ENCODE measurements at places on chromosomes 16 and 17.

DNA sequence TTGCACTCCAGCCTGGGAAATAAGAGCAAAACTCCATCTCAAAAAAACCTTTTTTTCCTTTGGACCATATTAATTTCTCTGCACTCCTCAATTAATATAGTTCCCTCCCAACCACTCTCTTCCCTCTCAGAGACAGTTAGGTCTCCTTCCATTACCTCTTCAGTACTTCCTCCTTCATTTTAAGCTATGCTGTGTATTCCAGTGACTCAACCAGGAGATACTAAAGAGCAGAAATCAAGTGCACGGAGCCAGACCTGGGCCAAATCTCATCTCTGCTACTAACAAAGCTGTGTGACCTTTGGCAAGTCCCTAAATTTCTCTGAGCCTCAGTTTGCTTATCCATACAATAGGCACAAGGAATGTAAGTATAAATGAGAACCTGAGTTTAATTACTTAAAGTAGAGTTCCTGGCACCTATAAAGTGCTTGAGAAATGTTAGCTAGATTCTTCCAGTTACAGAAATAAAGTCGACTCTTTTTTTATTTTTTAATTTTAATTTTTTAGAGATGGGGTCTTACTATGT lies 8.5 kb downstream of the PECAM1 start:
- DNase-seq = no peak

DNA sequence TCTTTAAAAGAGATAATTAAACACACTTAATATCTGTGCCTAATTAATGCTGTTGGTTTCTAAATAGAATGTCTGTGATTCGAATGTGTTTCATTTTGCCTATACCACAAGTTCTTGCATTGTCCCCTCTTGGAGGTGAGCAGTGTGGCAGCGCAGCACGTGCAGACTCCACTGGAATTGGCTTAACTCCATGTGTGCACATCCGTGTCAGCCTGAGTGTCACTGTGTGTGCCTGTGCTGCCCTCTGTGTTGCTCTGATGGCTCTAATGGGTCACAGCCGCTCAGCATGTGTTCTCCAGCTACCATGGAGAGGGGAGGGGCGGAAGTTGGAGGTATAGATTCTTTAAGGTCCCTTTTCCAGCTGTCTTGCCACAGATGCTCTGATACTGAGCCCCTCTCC lies 226.6 kb downstream of the SPECC1 start:
- DNase-seq = no peak

DNA sequence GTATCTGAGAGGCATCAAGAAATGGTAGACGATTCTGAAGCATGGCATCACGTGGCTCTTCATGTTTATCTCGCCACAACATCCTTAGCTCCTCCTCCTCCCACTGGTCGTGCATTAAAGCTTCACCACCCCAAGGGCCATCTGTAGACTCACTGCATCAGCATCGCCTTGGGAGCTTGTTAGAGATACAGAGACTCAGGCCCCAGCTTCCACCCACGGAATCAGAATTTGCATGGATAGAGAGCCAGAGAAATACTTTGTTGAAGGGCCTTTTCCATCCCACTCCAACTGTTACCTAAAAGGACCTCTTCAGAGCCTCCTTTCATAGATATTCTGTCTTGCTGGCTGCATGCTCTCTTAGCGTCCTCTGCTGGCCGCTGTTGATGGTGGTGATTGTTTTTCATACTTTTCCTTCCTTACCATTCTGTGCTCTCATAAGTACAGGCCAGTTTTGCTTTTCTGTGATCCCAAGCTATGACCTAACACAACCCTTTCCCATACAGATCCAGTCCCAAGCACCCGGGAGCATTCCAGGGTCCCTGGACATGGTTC lies 1049.4 kb upstream of the EEF2KMT start:
- no peak for DNase-seq

GRCh38 chr17:77212081-77212832 lies 71.5 kb downstream of the SEC14L1 start:
- no peak for DNase-seq

DNA sequence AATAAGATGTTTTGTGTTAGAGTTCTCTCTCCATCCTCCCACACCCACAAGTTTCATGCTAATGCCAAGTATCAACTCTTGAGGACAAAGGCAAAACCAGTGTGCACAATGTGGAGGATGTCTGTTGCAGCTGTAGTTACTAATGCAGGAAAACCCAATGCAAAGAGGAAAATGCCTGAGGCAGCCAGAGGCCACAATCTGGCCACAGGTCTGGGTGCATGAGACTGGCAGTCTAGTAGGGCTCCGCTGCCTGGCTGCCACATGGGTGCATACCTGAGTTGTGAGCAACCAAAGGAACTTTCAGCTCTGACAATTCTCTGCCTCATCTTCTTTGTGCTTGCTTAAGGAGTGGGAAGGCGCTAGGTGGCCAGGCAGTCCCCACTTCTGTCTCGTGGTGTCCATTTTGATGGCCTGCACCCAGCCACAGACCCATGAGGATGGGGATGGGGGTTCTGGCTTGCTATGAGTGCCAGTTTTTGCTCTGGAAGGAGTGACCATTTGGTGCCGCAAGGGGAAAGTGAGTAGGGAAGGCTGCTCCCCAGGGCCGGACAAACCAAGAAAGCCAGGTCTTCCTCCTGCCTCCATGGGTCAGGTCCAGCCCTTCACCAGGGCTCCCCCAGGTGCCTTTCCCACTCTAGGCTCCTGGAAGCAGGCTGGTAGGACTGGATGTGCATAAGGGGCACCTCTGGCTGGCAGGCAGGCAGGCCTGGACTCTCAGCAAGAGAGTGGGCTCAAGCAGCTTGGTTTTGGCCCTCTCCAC lies 4.2 kb upstream of the GFOD2 start:
- DNase-seq = no peak

- no peak for DNase-seq
Measured at GRCh38 chr16:84358601-84359295, 9.6 kb upstream of the ATP2C2 start.

- DNase-seq = peak; percentile 28
Measured at GRCh38 chr17:33779234-33779591, 475.9 kb upstream of the CCL2 start.

- no peak for DNase-seq
Measured at GRCh38 chr17:38405654-38406053, 22.6 kb upstream of the ARHGAP23 start.

- DNase-seq = no peak
Measured at GRCh38 chr17:44769647-44770084, 10.9 kb downstream of the ADAM11 start.

DNA sequence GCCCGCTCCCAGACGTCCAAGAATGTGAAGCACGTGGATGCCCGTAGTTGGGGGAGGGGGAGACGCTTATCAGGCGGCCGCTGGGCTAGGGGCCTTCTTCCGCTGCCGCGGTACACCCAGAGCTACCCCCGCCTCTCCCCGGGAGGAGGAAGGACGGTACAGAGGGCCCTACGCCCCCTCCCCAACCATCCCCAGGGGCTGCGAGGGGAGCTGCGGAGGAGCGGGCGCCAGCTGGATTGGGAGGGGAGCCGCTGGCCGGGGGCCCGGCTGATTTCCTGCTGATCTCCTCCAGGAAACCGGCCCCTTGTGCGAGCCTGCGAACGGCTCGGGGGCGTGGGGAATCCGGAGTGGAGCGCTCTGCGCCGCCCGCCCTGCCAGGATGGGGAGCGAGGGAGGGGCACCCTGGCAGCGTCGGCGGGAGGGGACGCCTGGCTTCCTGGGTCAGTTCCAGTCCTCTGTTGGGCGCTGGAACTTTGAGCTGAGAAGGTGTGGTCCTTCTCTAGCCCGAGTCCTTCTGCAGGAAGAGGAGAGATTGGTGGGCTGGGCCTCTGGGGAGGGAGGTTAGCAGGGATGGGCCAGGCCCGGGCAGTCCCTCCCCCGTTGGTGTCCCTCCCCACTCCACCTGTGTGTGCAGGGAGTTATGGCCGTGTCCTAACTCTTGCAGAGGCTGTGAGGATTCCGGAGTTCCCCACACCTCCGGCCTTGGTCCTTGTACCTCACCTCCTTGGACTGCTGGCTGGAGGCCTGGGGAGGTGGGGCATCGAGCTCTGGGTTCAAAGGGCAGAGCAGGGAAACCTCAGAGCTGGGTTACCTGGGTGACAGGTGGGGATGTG lies 19.2 kb downstream of the GJD3 start:
- DNase-seq = no peak

DNA sequence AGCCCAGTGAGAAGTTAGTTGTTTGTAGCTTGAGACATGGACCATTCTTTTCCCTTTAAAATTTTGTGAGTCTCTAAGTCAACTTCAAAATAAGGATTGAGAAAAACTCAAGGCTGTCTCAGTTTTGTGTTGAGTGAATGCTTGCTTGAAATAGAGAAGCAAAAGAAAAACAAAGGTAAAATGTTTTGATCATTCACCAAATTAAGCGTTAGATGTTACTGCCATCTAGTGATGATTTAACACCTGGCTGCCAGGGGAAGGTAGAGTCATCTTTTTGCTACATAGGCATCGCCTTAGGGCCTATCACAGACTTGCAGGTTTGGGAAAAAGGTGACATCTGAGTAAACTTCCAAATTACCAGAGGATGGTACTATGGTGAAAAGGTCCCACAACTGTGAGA lies 74.4 kb downstream of the PCTP start:
- DNase-seq = no peak

All from CD4-positive, alpha-beta T cell treated with Interleukin-15 for 4 hours (primary cell).